Upper lobe of right lung (tissue), 1 donor: ENCODE measurements at places on chromosomes 2 and 18.

- no peak for DNase-seq
These were observed 2.4 kb downstream of the TRABD2A start for GRCh38 chr2:84878459-84878858.

- no peak for DNase-seq
These were observed 19.2 kb upstream of the TMEM177 start for GRCh38 chr2:119659601-119660342.

- DNase-seq, result no peak
These were observed 28.3 kb downstream of the MTHFD2 start for GRCh38 chr2:74226648-74227213.

GRCh38 chr2:40256649-40257048 lies 195.2 kb downstream of the SLC8A1 start:
- no peak for DNase-seq

DNA sequence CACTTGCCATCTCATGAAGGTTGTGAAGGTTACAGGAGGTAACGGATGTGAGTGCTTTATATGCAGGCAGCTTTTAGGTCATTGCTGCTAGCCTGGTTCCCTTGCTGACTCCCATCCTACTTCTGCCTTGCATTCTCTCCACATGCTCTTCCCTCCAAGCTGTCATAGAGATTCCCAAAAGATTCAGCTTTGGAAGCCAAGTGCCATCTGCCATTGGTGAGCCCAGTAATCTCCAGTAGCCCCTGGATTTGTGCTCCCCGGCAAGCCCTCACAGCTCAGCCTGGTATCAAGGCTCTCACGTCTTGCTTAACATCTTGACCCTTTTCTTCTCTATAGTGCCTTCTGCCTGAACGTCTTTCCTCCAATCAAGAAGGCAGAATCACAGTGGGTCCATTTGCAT lies 61.6 kb downstream of the MYT1L start:
- DNase-seq, result no peak

GRCh38 chr2:42558827-42559226 lies 9.6 kb upstream of the MTA3 start:
- no peak for DNase-seq

GRCh38 chr2:10518470-10519393 lies 70.6 kb upstream of the ODC1 start:
- DNase-seq, result peak; percentile 47

GRCh38 chr2:121898483-121898882 lies 143.0 kb downstream of the TSN start:
- no peak for DNase-seq

- no peak for DNase-seq
These were observed 286.5 kb downstream of the C1D start for GRCh38 chr2:67776276-67776675.

DNA sequence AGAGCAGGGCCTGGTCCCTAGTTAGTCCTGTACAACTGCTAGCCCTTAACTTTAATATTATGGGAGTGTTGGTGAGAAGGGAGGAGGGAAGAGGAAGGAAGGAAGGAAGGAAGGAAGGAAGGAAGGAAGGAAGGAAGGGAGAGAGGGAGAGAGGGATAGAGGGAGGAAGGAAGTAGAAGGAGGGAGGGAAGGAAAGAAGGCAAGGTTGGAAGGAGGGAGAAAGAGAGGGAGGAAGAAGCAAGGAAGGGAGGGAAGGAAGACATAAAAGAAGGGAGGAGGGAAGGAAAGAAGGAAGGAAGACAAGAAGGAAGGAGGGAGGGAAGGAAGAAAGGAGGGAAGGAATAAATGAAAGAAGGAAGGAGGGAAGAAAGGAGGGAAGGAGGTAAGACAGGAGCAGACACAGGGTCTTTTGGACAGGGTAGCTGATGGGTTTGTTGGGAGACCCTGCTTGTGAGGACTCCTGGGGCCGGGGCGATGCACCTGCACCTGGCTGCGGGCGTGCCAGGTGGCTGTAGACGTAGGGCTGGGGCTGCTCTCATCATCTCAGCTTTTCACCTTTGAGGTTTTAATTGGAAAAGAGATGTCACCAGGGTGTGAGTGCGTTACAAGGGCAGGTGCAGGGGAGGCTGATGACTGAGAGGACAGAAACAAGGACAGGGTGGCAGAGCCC lies 5.9 kb upstream of the POMC start:
- peak; percentile 28 for DNase-seq
